Ovary (tissue), 10 donors: ENCODE measurements at places on chromosomes 3 and 15.

DNA sequence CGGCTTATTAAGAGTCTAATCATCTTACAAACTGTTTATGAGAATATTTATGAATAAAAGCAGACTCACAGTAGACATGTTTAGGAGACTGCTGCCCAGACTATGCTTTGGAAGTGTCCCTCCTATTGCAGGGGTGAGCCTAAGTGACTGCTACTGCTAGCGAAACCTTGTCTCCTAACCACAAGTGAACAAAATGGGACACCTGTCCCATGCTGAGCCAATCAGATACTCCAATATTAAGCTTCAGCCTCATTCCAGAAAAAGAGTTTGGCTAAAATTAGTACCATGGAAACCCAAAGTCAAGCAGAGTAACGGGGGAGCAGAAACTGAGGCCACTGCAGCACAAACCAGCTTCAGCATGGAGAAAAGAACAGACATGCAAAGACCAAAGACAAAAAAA lies 4.6 kb downstream of the DENND6A start:
- no peak for DNase-seq

GRCh38 chr15:101652786-101653430 lies 727 bp upstream of the TM2D3 start:
- no peak for DNase-seq

- no peak for DNase-seq
Measured at GRCh38 chr3:80537680-80538079, 769.9 kb upstream of the ROBO1 start.

- DNase-seq = no peak
Measured at GRCh38 chr3:171778493-171778892, 31.8 kb downstream of the PLD1 start.

GRCh38 chr3:79085171-79085570 lies 682.6 kb downstream of the ROBO1 start:
- no peak for DNase-seq

DNA sequence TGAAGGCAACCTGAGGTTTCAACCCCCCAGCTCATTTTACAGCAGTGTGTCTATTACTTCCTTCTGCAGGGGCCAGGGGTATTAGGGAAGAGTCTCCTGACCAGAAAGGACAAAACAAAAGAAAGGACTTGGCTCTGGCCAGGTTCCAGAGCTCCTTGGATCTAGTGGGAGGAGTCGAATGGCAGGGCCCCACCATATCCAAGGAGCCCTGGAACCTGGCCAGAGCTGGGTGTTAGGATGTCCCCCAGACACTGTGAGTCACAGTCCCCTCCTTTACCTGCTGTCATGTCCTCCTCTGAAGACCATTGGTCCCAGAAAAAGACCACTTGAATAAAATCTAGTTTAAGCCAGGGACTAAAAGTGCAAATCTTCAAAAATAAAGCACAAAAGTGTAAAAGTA lies 113.2 kb downstream of the EEFSEC start:
- peak; percentile 35 for DNase-seq

- no peak for DNase-seq
Measured at GRCh38 chr3:10396083-10396482, 75.2 kb upstream of the SEC13 start.

DNA sequence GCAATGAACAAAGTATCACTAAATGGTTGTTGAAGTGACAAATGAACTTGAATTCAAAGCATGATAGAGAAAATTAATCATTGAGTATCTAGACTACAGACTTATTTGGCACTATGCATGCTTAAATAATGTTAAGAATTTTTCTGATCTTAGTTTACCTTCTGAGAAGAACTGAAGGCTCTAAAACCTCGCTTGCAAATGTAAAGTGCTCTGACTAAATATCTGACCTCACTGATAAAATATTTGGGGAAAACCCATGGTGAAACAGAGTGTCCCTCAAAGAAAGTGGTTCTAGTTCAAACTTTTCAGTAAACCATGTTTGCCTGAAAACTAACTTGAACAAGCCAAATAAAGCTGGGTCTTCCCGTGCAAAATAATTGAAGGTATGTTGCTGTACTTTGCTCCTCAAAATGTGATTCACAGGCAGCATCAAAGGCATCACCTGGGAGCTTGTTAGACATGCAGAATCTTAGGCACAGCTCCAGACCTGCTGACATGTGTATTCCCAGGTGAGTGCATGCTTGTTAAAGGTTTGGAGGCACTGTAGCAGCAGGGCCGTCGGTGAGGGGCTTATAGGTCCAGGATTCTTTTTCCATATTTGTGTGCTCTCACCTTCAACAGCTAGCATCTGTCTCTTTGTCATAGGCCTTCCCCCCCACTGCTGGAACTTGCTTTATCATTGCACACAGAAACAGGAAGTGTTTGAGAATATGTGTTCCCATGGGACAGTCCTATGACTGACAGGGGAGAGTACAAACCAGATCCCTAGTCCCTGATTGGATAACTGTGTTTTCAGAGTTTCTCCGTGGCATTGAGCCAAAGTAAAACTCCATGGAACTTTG lies 524.2 kb upstream of the LMCD1 start:
- no peak for DNase-seq

GRCh38 chr3:122435950-122436349 lies 20.1 kb upstream of the WDR5B start:
- DNase-seq = no peak

GRCh38 chr3:39260957-39261356 lies 18.9 kb downstream of the CX3CR1 start:
- peak; percentile 44 for DNase-seq

DNA sequence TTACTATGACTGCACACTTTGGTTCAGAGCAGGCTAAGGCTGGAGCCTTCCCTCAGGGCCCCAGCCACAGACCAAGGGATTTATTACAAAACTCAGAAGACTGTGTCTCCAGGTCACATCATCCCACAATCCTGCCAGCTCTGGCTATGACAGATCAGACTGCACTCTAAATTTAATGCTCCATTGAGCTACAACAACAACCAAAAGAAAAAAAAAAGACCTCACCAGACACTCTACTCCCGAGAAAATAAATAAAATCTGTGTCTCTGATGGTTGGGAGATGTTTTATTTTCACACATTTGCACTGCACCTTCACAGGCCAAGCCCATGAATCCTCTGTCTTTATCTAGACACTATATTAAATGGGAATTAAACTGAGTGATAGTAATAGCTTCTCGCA lies 50.8 kb upstream of the CTNNB1 start:
- DNase-seq = no peak

- DNase-seq = no peak
Measured at GRCh38 chr3:67077656-67078055, 79.5 kb downstream of the KBTBD8 start.

DNA sequence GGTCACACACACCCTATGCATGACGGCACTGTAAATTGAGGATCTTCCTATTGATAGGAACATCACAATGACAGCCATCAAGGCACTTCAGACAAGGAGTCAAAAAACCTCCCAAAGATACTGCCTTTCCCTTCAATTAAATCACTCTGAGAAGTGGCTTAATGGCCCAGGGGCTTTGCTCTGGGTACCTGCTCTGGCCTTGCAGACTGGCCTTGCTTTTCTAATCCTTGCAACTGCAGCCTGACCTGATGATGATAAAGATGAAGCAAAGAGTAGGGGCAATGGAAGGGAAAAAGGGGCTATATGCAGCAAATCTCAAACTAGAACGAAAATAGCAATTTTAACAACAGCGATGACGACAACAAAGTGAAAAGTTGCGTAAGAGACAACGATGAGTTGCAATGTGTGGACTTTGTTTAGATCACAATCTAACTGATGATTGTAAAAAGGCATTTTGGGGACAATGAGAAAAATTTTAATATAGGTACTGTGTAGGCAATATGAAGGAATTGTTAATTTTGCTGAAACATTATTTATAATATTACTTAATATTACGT lies 14.6 kb downstream of the ADAMTS9 start:
- no peak for DNase-seq

- DNase-seq = peak; percentile 85
Measured at GRCh38 chr15:65791335-65792137, 557 bp downstream of the DENND4A start.

GRCh38 chr3:120244834-120245225 lies 40.2 kb downstream of the GPR156 start:
- DNase-seq = no peak

- DNase-seq = no peak
Measured at GRCh38 chr3:13219077-13219901, 146.1 kb upstream of the IQSEC1 start.

GRCh38 chr3:117922039-117922438 lies 1112.6 kb downstream of the IGSF11 start:
- no peak for DNase-seq

GRCh38 chr15:37289109-37289765 lies 188.9 kb upstream of the MEIS2 start:
- DNase-seq = no peak

DNA sequence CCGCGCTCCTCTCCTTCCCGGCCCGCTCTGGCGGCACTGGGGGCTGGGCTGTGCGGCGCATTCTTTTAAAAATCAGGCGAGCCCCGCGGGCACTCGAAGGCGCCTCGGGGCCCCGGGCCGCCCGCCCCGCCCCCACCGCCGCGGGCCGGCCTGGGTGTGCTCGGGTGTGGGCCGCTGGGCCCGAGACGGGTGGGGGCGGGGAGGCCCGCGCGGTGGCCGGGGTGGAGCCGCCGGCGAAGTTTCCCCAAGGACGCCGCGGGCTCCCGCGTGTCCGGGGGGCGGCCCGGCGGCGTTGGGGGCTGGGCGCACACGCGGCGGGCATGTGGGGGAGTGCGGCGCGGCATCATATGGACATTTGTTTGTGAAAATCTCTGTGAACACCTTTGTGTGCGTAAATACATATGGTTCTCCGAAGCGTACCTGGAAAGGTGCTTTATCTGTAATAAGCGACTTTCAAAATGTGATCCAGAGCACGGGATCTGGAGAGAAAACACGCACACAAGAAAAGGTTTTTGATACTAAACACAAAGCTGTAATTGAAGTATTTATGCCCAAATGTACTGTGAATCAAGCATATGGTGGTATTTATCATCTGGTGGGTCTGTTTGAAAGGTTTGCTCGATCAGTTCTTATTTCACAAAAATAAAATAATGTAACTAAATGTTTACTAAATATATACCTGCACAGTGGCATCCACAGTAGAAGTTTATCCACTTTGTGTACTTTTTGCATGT lies 612 bp upstream of the TBL1XR1 start:
- no peak for DNase-seq

DNA sequence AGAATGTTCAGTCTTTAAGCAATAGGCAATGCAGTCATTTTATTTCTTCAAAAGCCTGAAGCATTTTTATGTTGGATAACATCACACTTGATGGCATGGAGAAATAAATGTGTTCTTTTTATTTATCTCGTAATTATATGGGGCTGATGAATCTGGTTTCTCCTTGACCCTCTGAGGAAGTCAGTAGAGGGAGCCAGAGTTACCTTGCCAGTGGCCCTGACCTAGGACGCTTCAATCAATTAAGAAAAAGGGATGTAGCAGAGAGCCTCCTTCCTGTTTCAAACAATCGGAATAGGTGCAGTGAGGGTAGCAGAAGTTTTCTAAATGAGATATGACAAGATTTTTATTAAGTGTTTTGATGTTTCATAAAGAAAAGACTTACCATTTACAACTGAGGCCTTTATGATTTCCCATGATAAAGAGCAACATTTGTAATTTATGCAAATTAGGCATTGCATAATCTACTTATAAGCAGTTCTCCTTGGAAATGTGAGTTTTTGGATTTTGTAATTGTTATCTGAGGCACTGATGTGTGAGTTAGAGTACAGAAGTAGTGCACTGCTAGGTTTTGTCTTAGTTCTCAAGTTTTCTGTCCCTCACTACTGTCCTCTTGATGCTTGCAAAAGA lies 129.1 kb downstream of the RAP2B start:
- DNase-seq = no peak

- no peak for DNase-seq
Measured at GRCh38 chr3:69232482-69232881, 110.1 kb upstream of the LMOD3 start.

DNA sequence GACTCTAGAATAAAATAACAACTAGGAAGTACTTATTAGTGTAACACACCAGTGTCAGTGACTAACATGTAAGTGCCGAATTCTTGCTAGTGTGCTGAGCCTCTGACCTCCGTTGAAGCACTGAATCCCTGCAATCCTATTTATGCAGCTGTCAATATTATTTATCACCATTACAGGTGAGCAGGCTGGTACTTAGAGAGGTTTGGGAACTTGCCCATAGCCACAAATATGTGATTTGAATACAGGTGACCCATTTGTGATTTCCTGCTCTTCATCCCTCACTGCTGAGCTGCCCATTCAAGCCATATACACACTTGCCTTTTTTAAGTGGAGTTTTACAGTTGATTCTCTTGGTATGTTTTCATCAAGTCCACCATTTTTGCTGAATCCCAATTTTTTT lies 12.2 kb downstream of the EIF4E3 start:
- no peak for DNase-seq

DNA sequence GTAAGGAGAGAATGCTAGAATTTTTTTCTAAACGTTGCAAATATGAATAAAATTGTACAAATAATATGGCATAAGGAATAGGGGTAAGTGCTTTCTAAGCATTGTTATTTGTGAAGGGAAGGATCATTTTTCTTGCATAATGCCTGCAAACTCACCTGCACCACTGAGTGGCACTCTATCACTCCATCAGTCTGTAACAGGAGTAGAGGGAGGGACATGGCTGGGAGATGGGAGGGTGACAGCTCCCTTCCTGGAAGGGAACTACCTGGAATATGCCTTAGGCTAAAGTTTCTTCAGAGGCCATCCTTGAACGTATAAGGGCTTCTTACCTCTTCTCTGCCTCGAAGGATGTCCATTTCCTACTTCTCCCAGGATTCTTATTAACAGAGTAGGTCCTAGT lies 3.0 kb downstream of the NAALADL2 start:
- no peak for DNase-seq

GRCh38 chr3:150870406-150870805 lies 34.8 kb downstream of the MINDY4B start:
- no peak for DNase-seq

- no peak for DNase-seq
Measured at GRCh38 chr3:8200996-8201395, 300.6 kb upstream of the LMCD1 start.

DNA sequence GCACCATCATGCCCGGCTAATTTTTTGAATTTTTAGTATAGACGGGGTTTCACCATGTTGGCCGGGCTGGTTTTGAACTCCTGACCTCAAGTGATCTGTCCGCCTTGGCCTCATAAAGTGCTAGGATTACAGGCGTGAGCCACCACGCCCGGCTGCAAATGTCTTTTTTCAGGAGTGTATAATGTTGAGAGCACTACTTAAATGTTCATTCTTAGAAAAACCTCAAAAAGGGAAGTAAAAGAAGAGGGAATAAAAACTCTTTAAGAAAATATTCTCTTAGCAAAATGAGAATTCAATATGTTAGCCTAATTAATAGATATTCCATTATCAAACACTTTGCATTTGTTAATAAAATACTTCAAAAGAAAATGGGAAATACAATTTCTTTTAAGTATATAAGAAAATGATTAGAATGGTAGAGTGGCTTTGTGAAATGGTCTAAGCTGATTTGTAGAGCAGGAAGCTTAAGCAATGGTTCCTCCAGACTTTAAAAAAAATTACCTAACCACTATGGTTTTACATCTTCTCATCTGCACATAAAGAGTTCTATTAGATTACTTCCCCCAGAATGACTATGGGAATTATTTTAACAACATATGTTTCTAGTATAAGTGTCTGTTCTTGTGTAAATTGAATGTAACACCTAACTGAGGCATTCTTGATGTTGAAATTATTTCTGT lies 226.7 kb upstream of the ALCAM start:
- no peak for DNase-seq
